ENCODE measurements at places on chromosomes 12 and 14. TPM values are rescaled to one million over a fixed set of nuclear protein-coding genes. Genes with fewer than 3 reads are reported as not detected.

DNA sequence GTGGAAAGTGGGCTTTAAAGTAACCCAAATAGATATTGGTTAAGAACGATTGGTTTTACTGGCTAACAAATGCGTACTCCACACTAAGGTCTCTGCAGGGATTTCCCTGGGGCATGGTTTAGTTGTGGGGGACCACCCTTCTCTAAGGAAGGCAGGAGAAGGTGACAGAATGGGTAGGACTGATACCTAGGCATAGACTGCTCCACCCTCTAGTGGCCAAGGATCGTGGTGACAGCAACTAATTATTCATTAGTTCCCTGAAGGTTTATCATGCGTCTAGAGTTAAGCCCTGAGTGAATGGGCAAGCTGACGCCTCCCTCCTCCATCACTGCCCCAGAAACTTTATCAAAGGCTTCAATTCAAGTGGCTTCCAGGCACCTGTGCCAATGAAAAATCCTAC lies 9.1 kb downstream of the FAM181A start:
- no peak for DNase-seq
- no peak overlapping the region for H3K27ac ChIP-seq
- no peaks in the 10 kb centered on the region for H3K27me3 ChIP-seq
- peaks cover 4% of the 10 kb centered on the region for H3K4me1 ChIP-seq
- no peaks in the 10 kb centered on the region for H3K36me3 ChIP-seq
- no peak overlapping the region for H3K4me3 ChIP-seq

DNA sequence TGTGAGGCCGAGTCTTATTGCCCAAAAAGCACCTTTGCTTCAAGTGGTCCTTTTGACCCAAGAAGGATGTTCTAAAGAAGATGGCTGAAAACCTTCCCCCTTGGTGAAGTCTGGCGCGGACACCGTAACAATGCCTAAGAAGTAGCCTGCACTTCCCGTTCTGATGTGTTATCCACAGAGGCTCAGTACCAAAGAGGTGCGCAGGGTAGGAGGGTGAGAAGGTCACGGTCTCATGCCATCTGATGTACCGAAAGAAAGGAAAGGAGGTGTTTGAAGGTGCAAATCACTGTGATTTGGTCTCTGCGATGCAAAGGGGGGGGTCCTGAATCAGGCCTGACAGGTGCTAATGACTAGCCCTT lies 9.9 kb downstream of the PEBP1 start:
- no peaks in the 10 kb centered on the region for H3K27me3 ChIP-seq
- H3K27ac ChIP-seq: no peak overlapping the region
- peaks cover 12% of the 10 kb centered on the region for H3K36me3 ChIP-seq
- no peak for DNase-seq
- H3K4me1 ChIP-seq: peaks cover 36% of the 10 kb centered on the region

The DACT1 gene
- total RNA-seq: 3.8 TPM

- no peaks in the 10 kb centered on the region for H3K4me1 ChIP-seq
- no peaks in the 10 kb centered on the region for H3K36me3 ChIP-seq
- no peaks in the 10 kb centered on the region for H3K27me3 ChIP-seq
- DNase-seq: no peak
- H3K27ac ChIP-seq: no peak overlapping the region
These were observed 14.5 kb upstream of the WDR89 start for GRCh38 chr14:63656194-63656593.
